ENCODE measurements at places on chromosomes 1 and 21.

GRCh38 chr1:219858980-219859379 is 69.4 kb downstream of the SLC30A10 start:
- no peak for DNase-seq

DNA sequence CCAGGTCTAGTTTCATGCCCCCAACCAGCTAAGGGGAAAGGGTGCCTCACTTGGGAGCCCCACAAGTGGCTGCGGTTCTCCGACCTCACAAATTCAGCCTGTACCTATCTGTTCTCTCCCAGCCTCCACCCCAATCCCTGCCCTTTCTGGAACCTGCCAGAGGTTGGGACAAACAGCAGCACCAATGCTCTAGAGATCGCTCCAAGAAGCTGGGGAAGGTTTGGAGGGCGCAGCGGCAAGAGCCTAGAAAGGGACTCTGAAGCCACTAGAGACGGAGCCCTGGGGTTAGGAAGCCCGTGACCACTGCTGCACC is 243.4 kb upstream of the VAMP3 start:
- DNase-seq: no peak

DNA sequence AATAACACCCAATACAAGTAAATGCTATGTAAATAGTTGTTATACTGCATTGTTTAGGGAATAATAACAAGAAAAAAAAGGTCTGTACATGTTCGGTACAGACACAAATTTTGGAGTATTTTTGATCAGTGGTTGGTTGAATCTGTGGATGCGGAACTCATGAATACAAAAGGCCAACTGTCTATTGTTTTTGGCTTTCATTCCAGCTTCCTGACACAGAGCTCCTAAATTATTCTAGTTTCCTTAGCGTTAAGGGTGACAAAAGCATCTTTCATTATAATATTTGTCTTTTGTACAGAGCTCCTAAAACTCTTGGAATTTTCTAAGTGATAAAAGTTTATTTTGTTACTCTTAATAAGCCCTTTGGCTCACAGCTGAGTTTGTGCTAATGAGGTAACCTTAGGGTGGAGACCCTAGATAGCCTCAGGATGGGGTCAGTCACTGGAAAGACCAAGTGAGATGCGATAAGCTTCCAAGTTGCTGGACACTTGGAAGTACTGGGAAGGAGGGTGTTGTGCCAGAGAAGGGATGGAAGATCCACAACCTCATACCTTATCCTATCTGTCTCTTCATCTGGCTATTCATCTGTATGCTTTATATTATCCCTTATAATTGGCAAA is 57.4 kb upstream of the PRRC2C start:
- DNase-seq: no peak

GRCh38 chr1:116854716-116855115 is 55.0 kb upstream of the PTGFRN start:
- no peak for DNase-seq

- no peak for DNase-seq
Observed at GRCh38 chr1:154476791-154477190, 25.2 kb upstream of the TDRD10 start.

DNA sequence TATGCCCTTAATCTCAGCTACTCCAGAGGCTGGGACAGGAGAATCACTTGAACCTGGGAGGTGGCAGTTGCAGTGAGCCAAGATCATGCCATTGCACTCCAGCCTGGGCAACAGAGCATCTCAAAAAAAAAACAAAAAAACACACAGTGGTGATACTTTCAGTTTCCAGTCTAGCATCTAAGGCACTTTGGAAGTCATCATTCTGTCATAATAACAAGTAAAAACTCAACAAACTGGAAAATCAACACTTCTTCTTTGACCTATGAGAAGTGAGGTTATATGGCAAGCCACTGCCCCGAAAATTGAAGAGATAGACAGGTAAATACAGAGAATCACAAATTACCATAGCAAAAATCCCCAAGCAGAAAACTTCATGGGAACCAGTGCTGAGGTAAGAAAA is 51.9 kb downstream of the IL12RB2 start:
- DNase-seq: no peak
